Right cardiac atrium (tissue), 5 donors: ENCODE measurements at places on chromosomes 5 and 9. TPM values are rescaled to one million over a fixed set of nuclear protein-coding genes. Genes with fewer than 3 reads are reported as not detected.

DNA sequence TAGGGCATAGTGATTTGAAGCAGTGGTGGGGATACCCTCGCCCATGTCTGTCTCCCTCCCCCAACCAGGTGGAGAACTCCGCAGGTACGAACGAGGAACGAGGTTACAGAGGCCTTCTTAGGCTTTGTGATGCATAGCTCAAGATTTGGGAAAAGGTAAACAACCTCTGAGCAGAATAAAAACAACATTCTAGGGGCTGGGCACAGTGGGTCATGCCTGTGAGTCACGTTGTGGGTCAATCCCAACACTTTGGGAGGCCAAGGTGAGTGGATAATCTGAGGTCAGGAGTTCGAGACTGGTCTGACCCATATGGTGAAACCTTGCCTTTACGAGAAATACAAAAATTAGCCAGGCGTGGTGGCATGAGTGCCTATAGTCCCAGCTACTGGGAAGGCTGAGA is 3.6 kb upstream of the LCP2 start:
- no peak for DNase-seq

DNA sequence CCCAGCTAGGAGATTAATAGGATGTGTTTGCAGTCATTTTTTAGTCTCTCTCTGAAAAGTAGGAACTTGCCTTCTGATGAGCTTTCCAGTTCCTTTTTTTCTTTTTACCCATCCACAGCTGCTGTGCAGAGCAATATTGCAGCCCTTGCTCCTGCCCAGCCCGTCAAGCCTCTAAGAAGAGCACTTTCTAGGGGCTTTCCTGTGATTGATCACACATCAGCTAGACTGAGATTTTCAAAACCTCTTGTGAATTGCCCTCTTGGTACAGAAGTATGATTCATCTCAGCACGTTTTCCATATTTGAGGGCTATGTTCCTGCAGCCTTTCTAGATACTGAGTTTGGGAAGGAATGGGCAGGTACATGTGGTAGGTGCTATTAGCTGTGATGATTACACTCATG is 93.9 kb downstream of the GALNT10 start:
- DNase-seq, result no peak

DNA sequence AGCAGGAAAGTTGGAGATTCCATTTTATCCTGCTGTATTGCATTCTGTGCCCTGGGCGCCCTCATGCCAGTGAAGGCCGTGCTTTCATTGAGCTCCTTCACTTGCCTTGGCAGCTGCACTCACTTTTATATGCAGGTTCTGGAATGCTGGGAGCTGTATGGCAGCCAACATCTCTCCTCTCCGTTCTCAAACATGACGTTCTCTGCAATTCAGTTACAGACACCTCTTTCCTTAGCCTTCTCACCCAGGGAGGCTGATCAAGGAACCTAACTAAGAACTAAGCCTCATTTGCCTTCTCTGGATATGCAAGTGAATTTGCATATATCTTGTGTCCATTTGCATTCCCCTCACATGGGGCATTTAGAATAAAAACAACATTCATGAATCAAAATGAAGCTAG is 29.4 kb upstream of the PURA start:
- DNase-seq, result peak; percentile 15

DNA sequence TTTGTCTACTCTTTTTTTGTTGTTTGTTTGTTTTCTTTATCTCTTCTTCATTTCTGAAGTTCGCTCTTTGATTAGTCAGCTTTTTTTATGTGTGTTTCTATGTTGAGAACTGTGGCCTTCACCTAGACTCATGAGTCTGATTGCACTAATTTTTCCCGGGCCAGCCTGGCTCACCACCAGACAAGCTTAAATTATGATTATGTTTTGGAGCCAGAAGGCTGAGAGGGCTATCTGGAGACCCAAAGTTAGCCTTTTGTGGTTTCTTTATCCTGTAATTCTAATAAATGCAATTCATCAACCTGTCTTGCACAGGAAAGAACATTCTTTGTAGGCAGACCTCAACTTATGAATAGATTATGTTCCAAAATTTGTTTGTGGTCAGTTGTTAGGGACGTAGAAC is 20.8 kb upstream of the ACTBL2 start:
- DNase-seq, result no peak

- DNase-seq, result no peak
These were observed 92.1 kb downstream of the PDZD2 start for GRCh38 chr5:31731016-31731415.

- no peak for DNase-seq
These were observed 28.2 kb downstream of the PRELID2 start for GRCh38 chr5:145806923-145807322.

DNA sequence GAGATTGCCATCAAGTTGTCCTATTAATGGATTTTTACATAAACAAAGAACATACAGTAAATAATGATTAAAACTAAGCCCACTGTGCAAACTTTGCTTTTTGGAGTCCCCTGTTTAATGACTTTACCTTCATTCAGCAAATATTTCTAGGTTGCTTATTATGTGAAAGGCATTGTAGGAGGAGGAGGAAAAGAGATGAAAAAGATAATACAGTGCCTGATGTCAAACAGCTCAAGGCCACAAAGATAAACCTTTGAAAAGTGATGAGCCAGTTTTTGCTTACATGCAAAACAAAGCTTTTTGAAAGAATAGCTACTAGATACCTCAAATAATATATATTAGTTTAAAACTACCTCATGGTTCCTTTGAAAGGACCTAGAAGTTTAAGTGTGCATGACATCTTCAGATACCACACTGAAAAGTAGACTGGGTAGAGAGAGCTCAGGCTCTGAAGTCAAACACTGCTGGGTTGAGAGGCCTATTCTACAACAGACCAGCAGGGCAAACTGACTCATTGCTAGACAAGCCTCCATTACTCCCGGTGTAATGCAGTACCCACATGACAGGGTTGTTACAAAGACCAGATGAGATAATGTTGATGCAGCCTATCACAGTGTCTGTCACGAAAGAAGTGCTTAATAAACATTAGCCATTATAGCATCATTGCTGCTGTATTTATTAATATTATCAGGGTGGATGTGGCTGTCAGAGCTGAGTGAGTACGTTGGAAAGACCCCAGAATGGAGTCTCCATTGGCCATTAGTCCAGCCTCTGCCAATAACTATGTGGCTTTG is 11.8 kb downstream of the DEPDC1B start:
- no peak for DNase-seq

DNA sequence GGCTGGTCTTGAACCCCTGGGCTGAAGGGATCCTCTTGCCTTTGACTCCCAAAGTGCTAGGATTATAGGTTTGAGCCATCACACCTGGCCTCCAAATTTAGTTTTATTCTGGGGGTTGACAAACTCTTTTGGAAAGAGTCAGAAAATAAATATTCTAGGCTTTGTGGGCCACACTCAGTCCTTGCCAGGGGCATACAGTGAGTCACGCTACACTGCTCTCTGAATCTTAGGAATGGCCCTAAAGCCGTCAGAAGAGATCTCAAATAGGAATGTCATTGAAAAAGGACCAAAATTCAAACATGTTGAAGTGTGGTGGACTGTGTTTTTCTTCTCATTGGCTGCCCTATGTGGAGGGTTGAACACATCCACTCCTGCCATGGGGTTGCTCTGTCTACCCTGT is 127.7 kb upstream of the BASP1 start:
- no peak for DNase-seq

- DNase-seq, result peak; percentile 31
These were observed 328.7 kb downstream of the MARCHF11 start for GRCh38 chr5:15850939-15851341.

DNA sequence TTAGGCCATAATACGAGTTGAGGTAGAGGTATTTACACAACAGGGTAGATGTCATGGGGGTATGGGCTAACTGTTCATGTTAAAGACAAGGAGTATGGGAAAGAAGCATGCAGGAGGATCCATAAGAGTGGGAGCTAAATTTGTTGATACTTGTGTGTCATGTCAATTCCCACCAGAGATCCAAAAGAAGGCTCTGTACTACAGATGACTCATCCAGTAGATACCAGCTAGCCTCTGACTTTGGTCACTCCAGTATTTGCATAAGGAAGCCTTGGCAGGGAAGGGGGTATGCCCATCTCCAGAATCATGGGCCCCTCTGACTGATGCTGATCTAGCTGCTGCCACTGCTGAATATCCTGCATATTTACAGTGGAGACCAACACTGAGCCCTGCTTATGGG is 743.7 kb upstream of the GRAMD2B start:
- DNase-seq, result no peak

- DNase-seq, result peak; percentile 92
These were observed 45.6 kb downstream of the COL15A1 start for GRCh38 chr9:98989036-98990000.

- no peak for DNase-seq
These were observed 86.2 kb downstream of the DOCK2 start for GRCh38 chr5:169723103-169723831.

DNA sequence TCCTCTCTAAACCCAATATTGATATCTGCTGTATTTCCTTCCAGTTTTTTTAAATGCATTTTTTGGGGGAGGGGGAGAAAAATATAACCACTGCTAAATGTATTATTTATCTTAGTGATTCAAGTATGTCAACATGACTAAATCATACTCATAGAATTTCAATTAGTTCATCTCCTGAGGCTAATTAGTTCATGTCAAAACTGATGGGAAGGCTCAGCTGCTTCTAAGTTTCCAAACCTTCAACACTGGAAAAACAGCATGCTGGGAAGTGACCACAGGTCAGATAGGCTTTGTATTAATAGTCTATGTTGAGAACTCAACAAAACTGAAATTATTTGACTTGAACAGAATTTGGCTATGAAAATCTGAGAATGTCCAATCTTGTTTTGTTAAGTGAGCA is 118.7 kb downstream of the TTLL11 start:
- no peak for DNase-seq

- DNase-seq, result no peak
These were observed 360.3 kb downstream of the LRRC70 start for GRCh38 chr5:62938927-62939326.

GRCh38 chr9:113909421-113909820 is 33.3 kb downstream of the ZNF618 start:
- DNase-seq, result no peak

- DNase-seq, result no peak
These were observed 151.5 kb downstream of the SLC12A2 start for GRCh38 chr5:128234928-128235641.

Gene PPIC
- 43.5 TPM for total RNA-seq

Gene GARIN3
- total RNA-seq, result not detected

Gene C8G
- 1.4 TPM for total RNA-seq

Gene ARL14EPL
- total RNA-seq, result not detected

Gene RHOBTB3
- 84.7 TPM for total RNA-seq

Gene HTR1A
- not detected for total RNA-seq

Gene HEMGN
- total RNA-seq, result not detected
